ENCODE measurements at places on chromosomes 6 and 20.
A peak's percentile ranks its signal among the peaks of the same experiment; 100 is the strongest.

GRCh38 chr6:7587631-7588100, 2.3 kb upstream of the SNRNP48 start:
- DNase-seq, result no peak

- no peak for DNase-seq
Observed at GRCh38 chr6:66344796-66345195, 637.8 kb upstream of the EYS start.

- no peak for DNase-seq
Observed at GRCh38 chr6:43146261-43146660, 24.8 kb upstream of the SRF start.

DNA sequence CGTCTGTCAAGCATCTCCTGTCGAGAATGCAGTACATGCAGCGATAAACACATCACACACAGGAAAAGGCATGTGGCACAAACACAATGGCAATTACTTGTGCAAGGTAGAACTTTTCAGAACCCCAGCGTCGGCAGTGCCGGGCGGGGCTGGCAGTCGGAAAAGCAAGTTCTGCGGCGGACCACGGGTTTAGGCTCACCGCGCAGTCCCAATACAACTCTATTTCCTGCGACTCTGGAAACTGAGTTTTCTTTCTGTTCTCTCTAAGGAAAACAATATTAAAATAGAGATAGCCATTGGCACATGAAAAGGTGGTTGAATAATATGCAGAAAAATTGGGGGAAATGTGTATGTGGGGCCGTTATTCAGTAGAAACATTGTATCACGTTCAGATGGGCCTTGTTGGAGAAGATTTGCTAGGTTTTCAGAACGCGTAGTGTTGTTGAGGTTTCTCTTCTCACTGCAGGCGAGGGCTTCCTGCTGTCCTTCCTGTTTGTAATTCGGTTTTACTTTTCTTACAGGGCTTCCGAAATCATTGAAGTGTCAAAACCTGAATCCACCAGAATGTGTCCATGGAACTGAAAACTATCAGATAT, 369.5 kb downstream of the THBS2 start:
- peak; percentile 37 for DNase-seq

GRCh38 chr6:36064770-36065396, 37.3 kb downstream of the MAPK14 start:
- no peak for DNase-seq

GRCh38 chr6:143279385-143279784, 171.1 kb downstream of the ADAT2 start:
- DNase-seq, result no peak

DNA sequence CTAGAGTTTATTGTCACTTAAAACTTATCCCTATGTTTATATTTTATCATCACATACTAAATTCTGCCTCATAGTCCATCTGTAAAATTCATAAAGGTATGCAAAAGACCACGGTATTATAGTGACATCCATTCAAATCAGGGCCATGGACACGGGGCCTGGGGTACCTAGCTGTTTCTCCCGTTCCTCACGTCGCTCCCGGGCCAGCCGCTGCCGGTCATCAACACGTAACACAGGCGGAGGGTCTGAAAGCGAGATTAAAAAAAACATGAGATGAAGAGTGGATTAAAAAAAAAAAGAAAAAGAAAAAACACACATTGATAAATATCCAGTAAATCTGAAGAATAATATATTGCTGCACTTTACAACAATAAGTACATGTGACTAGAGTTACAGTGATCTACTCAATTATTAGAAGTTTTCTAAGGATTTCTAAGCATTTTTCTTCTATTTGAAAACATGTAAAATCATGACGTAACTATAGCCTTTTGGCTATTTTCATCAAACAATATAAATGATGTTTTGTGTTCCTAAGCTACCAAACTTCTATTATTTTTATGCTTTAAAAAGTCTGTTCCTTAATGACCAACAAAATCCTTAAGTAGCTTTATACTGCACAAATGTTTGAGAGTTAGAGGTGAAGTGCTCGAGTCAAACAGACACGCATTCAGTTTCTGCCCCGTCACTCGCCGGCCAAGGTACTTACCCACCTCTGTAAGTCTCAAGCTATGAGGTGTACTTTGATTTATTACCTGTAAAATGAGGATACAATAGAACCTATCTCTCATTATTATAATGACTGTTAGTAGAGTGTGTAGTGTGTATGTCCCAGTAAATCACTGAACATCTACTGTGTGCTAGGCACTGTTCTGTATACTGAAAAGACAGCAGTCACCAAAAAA, 122.1 kb upstream of the BCLAF1 start:
- no peak for DNase-seq

DNA sequence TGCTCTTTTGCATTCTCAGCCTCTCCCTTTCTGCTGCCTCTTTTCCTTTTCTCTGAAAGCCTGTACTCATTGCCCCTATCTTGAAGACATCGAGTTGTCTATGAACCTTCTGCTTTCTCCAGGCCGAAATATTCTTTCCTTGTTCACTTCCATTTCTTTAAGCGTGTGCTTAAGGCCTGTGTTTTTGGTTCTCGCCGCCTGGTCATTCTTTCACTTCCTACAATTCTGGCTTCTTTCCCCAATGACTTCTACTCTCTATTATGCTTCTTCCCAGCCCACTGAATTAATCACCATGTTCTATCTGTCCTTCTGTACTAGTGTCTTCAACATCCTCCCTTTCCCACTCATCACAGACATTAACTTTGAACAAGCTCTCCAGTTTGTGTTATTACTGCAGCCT, 69.6 kb downstream of the C6orf52 start:
- no peak for DNase-seq

DNA sequence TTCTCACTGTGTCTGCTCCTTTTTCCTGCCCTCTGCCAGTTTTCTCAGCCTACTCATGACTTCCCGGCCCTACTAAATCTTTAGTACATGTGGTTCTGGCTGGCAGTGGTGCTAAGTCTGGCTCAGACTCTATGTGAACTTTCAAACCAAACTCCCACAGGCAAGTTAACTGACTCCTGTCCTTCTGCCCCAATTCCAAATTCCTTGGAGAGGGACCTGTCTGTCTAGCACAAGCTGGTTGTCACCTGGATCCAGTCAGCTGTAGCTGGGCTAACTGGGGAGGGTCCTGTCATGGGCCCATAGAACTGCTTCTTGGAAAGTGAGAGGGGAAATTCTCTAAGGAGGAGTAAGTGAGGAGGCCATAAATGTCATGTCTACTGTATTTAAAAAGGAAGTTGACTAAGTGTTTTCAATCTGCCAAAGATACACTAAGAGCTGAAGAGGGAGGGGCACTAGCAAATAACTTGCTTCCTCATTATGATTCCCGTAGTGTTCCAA, 240.1 kb downstream of the KCNQ5 start:
- DNase-seq, result no peak

DNA sequence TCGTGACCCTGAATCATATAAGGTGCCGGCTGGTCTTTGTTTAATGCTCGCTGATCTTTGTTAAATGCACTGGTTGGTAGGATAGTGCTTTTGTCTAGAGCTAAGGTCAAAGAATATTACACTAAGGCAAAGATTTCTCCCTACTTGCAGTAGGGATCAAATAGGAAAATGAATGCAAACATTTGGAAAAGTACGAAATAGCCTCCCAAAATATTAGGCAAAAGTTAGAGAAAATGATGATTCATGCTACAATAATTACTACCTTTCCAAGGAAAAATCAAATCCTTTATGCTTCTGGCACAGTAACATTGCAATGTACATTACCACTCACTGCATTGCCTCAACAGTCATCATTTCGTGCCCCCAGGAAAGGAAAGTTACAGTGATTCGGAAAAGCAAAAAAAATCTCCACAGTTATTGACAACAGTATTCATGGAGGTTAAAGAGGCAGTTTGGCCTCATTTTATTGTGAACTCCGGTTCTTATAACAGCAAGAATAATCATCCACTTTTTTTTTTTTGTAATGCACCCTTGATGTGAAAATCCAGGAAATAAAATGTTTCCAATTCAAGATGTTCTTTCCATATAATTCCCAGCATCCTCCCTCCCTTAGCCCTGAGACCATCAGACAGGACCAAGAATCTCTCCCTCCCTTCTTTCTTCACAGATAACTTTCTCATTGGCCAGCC, 61.7 kb upstream of the ZMYND8 start:
- no peak for DNase-seq

GRCh38 chr20:37243937-37244571, 17.6 kb downstream of the GHRH start:
- DNase-seq, result no peak

- no peak for DNase-seq
Observed at GRCh38 chr6:122530440-122531046, 58.9 kb upstream of the SERINC1 start.

DNA sequence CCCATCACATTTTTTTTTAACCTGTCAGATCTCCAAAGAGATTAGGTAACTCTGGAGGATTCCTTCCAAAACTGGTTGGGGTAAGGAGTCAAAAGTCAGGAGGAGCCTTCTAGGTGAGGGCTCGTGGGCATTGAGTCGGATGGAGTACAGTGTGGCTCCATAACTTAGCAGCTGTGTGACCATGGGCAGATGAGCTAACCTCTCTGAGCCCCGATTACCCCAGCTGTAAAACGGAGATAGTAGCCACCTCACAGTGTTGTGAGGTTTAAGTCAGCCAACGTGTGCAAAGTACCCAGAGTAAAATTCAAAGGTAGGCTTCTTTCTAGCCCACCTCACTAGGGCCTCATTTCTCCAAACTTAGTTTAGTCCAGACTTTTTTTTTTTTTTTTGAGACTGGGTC, 151.5 kb downstream of the CD24 start:
- DNase-seq, result no peak

DNA sequence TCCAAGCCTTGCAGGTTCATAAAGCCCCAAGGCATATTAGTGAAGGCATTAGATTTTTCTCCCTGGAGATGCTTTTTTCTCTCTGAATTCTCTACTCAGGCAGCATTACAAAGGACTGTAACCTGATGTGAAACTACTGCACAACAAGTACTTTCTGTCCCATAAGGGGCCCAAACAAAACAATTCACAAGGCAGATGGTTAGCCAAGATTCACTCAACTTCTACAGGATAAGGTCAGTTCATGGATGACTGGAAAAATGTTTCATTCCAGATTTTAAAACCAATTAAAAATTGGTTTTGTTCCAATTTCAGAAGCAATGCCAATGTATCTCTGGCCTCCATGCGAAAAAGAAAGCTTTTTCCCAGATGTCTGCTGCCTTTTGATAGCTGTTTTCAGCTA, 181.8 kb downstream of the KHDC1L start:
- DNase-seq, result no peak

GRCh38 chr20:33673410-33674293, 576 bp downstream of the NECAB3 start:
- DNase-seq, result no peak

DNA sequence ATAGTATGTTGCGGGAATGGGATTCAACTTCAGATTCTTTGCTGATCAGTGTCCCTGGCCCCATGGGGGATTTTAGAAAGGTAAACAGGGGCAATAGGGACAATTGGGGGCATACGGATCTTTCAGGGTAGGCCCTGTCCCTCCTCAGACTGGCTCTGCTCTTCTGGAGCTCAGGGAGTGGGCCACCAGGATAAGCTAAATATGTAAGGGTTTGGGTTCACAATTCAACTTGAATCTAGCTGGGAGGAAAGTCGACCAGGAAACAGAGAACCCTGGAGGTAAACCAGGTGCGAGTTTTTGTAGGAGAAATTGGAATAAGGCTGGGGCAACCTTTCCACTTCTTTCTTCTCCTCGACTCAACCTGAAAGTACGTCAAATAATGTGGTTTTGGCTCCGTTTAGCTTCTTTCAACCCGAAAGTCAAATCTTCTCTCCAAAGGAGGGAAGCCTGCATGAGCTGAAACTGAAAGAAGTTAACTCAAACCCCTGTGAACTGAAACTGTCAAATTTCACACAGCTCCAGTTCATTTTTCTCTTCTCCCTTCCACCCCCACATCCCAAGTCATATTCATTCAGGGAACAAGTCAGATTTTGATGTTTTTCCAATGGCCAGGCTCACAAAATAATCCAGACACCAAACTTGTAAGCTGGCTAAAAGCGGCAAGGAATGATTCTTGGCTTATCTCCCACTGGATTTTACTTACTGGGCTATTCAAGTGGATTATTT, 278.2 kb downstream of the CLIC5 start:
- DNase-seq, result no peak

- no peak for DNase-seq
Observed at GRCh38 chr6:170371588-170371987, 65.0 kb downstream of the FAM120B start.

GRCh38 chr6:77633993-77634715, 18.7 kb upstream of the MEI4 start:
- DNase-seq, result no peak

- no peak for DNase-seq
Observed at GRCh38 chr6:30150671-30151395, 10.2 kb downstream of the TRIM10 start.

- DNase-seq, result no peak
Observed at GRCh38 chr6:125057392-125058246, 95.4 kb downstream of the RNF217 start.

- DNase-seq, result no peak
Observed at GRCh38 chr6:143549221-143549948, 37.9 kb upstream of the FUCA2 start.
